ENCODE measurements at places on chromosomes 16 and 17.

GRCh38 chr17:3845291-3845620 lies 790 bp downstream of the NCBP3 start:
- DNase-seq = no peak

DNA sequence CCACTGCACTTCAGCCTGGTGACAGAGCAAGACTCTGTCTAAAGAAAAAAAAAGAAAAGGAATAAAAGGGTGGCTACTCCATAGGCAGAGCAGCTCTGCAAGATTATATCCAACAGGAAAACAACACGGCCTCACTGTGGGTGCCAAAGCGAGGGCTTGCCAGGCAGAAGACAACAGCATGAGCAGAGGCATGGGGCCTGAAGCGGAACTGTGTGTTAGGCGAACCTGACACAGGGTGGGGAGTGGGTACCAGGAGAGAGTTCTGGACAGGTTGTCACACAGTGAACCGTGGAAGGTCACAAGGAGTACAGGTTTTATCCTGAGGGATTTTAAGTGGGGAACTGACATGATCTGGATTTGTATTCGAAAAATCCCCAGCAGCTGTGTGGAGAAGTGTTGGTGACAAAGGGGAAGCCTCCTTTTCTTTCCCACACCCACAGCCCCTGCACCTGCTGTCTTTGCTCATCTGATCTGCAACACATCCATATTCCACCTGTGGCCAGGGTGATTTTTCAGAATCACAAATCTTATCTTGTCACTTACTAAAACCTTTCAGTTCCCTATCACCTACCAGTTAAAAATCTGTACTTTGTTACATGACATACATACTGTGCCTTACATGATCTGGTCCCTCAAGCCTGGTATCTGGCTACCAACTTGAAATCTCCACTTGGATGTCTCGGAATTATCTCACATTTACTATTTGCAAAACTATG lies 23.2 kb upstream of the ARHGAP17 start:
- no peak for DNase-seq

DNA sequence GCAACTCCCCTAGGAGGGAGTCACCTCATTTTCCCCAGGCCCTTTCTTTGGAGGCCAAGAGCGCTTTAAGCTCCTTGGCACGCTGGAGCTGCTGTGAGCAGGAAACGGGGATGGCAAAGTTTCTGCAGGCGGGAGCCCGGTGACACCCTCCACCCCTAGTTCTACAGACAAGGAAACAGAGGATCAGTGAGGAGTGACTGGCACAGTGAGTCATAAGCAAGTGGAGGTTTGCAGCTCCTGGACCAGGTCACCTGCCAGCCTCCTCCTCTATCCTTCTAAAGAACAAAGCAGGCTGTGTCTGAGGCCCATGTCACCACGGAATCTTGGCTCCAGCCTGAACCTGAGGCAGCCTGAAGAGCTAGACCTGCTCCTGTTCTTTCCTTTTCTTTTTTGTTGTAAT lies 141.9 kb downstream of the TMEM132E start:
- no peak for DNase-seq

GRCh38 chr17:39663688-39664580 lies 1.2 kb upstream of the TCAP start:
- DNase-seq = no peak

DNA sequence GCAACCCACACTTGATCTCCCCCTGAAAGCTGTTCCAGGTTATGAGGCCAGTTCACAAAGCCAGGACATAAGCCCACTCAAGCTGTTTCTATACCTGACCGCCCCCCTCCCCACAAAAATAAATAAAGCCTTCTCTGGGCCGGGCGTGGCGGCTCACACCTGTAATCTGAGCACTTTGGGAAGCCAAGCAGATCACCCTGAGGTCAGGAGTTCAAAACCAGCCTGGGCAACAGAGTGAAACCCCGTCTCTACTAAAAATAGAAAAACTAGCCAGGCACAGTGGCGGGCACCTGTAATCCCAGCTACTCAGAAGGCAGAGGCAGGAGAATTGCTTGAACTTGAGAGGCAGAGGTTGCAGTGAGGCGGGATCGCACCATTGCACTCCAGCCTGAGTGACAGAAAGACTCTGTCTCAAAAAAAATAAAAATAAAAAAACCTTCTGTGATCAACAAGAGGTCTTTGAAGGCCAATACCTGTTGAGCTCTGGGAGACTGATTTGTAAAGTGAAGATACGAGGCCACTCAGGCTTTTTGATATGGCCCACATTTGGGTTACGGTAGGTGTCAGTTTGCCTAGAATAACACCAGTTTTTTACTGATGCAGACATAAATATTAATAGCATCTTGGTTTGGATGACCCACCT lies 2.2 kb downstream of the KDM8 start:
- no peak for DNase-seq

GRCh38 chr17:19743101-19744100 lies 4.7 kb downstream of the ALDH3A1 start:
- no peak for DNase-seq

- no peak for DNase-seq
These were observed 122.6 kb downstream of the NPIPB5 start for GRCh38 chr16:22633280-22633679.

GRCh38 chr17:59121901-59122480 lies 15.3 kb upstream of the TRIM37 start:
- DNase-seq = no peak

DNA sequence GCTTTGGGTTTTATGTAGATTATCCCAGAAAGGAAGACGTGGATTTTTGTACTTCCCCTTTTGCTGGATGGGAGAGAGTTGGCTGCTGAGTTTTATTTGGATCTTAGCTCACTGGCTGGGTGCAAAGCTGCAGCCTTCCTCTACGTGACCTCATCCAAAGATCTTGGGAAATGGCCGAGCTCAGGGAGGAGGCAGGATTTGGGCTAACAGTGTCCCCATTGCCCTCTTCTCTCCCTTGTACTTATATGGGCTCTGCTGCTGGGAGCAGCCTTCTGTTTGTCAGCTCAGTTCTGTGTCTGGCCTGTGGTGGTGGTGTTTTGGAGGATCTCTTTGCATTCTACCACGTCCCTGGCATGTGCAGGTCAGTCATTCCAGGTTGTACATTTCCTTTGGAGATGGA lies 2.0 kb downstream of the AOC3 start:
- no peak for DNase-seq

- DNase-seq = no peak
These were observed at the start of gene CIBAR2 for GRCh38 chr16:85112364-85112763. Gene CIBAR2 (minus strand): TSS chr16:85112472. CDS start chr16:85112352, 120 bp downstream.

GRCh38 chr17:64783556-64784352 lies 121.6 kb upstream of the SMURF2 start:
- no peak for DNase-seq

DNA sequence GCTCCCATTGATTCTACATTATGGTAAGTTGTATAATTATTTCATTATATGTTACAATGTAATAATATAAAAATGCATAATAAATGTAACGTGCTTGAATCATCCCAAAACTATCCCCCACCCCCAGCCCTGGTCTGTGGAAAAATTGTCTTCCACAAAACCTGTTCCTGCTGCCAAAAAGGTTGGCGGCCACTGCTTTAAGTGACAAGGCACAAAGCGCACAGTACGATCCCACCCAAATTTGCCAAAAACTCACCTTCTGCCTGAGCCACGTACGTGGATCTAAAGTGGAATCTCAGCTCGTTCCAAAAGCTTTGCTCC lies 14.5 kb downstream of the CYB561 start:
- no peak for DNase-seq

GRCh38 chr17:3335876-3336275 lies 37.7 kb upstream of the OR3A1 start:
- no peak for DNase-seq

GRCh38 chr17:5703736-5704135 lies 119.4 kb upstream of the NLRP1 start:
- DNase-seq = no peak

DNA sequence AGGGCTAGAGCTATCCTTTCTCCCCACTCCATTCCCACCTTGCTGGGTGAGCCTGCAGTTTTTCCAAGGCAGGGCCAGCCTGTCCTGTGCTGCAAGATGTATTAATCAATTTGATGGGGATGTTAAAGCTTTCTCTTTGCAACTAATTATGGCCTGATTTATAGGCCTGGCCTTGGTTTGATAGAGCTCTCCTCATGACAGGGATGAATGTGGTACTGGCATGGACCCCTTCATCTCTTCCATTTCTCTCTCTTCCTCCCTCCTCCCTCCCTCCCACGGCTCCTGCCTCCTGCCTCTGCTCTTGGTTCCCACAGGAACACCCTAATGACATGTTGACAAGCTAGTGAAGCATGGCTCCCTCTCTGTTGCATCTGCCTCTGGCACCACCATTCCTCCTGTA lies 47.2 kb upstream of the SKAP1 start:
- no peak for DNase-seq

GRCh38 chr17:57467801-57468200 lies 211.5 kb downstream of the MSI2 start:
- no peak for DNase-seq

Data from CD4-positive, alpha-beta T cell treated with Interferon alpha-2 for 1 hour (primary cell).